Naive thymus-derived CD8-positive, alpha-beta T cell (primary cell): ENCODE measurements at places on chromosomes 4 and X. TPM values are rescaled to one million over a fixed set of nuclear protein-coding genes. Genes with fewer than 3 reads are reported as not detected.

The SPACA5 gene
- not detected for total RNA-seq

GRCh38 chr4:123621072-123621705, 224.6 kb downstream of the SPRY1 start:
- no peak for DNase-seq

- peak; percentile 52 for DNase-seq
Measured at GRCh38 chr4:89298155-89298554, 9.4 kb downstream of the GPRIN3 start.

DNA sequence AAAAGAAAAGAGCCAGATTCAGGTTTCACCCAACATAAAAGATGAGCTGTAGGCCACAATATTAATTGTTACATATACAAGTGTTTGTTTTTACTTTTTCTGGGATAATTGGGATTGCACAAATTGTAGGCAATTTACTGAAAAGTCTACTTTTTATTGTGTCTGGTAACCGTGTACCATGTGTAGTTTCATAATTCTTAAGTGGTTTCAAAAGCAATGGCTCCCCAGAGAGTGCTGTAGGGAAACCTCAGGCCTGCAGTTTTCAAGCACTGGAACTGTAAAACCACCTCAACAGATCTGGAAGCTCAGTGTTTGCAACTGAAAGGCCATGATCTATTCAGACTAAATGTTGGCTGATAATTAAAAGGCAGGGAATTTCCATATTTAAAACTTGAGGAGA, 53.9 kb upstream of the MMAA start:
- DNase-seq = no peak

GRCh38 chr4:139242511-139243051, 37.4 kb downstream of the MGARP start:
- no peak for DNase-seq

The SPIN2A gene
- total RNA-seq = 2.3 TPM

DNA sequence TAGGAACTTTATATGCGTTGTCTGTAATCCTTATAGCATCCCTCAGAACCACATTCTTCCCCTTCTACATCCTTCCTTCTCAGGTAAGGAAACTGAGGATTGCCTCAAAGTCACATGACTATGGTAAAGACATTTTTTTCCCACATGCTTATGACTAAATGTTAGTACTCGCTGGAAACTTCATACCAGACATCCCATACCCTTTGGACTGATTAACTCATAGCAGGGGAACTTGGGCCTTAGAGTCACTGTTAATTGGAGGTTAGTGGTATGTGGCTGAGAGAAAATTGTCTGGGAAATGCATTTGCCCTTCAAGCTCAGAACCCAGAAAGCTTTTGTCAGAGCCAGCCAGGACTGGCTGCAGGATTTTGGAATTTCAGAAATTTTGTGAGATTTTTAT, 155.0 kb downstream of the RELL1 start:
- no peak for DNase-seq

GRCh38 chr4:109462802-109463201, 29.2 kb downstream of the SEC24B start:
- DNase-seq = no peak

DNA sequence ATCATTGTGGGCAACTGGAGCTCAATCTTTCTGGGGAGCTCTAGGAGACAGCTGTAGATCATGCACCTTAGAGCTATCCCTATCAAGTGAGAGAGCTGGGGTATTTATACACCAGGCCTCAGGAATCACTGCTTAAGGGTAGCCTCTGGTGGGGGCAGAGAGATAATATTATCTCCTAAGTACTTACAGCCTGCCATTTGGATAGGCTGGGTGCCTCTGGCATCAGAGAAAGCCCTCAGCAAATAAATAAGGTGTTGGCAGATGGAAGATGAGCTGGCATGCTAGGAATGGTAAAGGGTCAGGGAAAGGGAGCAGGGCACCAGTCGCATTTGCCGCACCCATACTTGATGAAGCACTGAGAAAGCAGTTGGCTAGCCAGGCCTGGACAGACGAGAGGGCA, 75.9 kb downstream of the HCCS start:
- DNase-seq = no peak
